ENCODE measurements at places on chromosomes 1 and 21.

DNA sequence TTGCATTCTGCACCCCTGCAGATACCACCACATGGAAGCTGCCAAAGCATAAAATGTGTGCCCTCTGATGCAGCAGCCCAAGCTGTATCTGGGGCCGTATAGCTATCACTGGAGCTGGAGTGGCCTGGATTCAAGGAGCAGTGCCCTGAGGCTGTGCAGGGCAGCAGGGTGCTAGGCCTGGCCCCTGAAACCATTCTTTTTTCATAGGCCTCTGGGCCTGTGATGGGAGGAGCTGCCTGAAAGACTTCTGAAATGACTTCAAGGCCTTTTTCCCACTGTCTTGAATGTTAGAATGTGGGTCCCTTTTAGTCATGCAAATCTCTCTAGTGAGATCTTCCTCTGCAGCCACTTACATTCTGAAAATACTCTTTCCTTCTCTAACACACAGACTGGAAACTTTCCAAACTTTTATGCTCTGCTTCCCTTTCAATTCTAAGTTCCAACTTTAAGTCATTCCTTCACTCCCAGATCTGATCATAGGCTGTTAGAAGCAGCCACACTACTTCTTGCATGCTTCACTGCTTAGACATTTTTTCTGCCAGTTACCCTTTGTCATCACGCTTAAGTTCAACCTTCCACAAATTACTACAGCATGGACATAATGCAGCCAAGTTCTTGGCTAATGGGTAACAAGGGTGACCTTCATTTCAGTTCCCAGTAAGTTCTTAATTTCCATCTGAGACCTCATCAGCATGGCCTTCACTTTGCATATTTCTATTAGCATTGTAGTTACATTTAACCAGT lies 42.4 kb downstream of the DRAM2 start:
- DNase-seq: no peak

- no peak for DNase-seq
These were observed 77.4 kb upstream of the CAMK1G start for GRCh38 chr1:209506101-209506500.

DNA sequence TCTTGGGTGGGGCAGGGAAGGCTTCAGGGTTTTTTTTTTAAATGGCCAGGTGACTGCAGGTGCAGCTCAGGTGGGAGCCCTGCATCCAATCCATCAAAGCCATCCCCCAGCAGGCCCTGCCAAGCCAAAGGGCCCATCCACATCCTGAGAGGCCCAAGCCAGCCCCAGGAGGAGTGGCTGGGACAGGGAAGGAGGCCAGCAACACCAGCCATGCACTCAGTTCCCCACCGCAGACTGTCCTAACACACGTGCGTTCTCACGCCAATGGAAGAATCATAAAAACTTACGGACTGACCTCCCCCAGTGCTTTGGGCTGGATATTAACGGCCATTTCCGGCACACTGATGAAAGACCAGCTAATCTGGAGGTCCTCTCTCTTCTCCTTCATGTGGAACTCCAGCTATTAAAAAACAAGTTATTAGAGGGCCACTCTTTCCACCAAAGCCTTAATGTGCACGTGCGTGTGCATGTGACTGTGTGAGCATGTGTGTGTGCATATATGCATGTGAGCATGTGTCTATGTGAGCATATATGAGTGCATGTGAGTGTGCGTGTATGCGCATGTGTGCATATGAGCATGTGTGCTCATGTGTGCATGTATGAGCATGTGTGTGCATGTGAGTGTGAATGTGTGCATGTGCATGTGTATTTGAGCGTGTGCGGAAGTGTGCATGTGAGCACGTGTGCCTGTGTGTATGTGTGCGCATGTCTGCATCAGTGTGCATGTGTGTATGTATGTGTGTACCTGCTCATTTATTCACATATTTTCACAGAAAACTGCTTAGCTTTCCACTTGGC lies 35.1 kb downstream of the C2CD2 start:
- no peak for DNase-seq

GRCh38 chr1:30145723-30146303 lies 577.6 kb downstream of the MATN1 start:
- no peak for DNase-seq

GRCh38 chr1:111738436-111739193 lies 580 bp downstream of the INKA2 start:
- no peak for DNase-seq

DNA sequence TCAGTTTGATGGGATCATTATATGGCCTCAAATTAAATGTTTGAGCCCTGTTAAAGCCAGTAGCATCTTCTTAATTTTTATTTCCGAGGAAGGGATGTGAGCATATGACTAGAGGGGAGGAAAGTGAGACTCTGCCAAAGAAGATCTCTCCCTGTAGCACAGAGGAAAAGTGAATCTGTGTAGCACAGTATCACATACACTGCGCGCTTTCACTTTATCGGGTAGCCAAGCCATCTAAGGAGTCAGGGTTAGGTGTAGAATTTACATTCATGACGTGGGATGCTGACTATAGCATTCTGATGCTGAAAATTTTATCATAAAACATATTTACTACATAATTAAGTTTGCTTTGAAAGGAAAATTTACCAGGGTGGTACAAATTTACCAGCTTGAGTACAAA lies 24.0 kb downstream of the LRRC8D start:
- no peak for DNase-seq

DNA sequence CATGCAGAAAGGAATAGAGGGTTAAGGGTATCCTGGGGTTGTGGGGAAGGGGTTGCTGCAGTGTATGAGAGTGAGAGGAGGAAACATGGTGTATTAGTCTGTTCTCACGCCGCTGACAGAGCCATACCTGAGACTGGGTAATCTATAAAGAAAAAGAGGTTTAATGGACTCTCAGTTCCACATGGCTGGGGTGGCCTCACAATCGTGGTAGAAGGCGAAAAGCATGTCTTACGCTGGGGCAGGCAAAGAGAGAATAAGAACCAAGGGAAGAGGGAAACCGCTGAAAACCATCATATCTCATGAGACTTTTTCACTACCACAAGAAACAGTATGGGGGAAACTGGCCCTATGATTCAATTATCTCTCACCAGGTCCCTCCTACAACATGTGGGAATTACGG lies 17.7 kb downstream of the OSBPL9 start:
- DNase-seq: no peak

All from stimulated activated CD4-positive, alpha-beta T cell treated with anti-CD3 and anti-CD28 coated beads, Interleukin-1b, Interleukin-23, amount 100 ng/mL, for 1 hour (primary cell).